Pulmonary artery endothelial cell (primary cell): ENCODE measurements at places on chromosomes 7 and 10. TPM values are rescaled to one million over a fixed set of nuclear protein-coding genes. Genes with fewer than 3 reads are reported as not detected.

Gene MYPN
- total RNA-seq, result under 0.01 and 0.14 TPM in 2 replicates

Gene SAMD9
- 13.3 and 14.0 TPM in 2 replicates for total RNA-seq

Gene GARIN1A
- total RNA-seq, result 0.13 and 0.18 TPM in 2 replicates

Gene INHBA
- total RNA-seq, result 2.4 and 13.1 TPM in 2 replicates

Gene CTTNBP2
- not detected in 2 replicates for total RNA-seq

Gene GTF2IRD2
- 1.5 and 2.0 TPM in 2 replicates for total RNA-seq

Gene PRSS37
- total RNA-seq, result not detected in 2 replicates

Gene MSMB
- not detected in 2 replicates for total RNA-seq

Gene TRIM73
- total RNA-seq, result 0.67 and 0.73 TPM in 2 replicates

Gene SEMA4G
- total RNA-seq, result 0.60 and 0.79 TPM in 2 replicates

Gene UNCX
- total RNA-seq, result not detected in 2 replicates

Gene OR2A1
- 0.07 TPM in 1 of 2 replicates, not detected in the other for total RNA-seq

Gene LFNG
- 5.8 and 8.6 TPM in 2 replicates for total RNA-seq

Gene ATXN7L1
- 2.8 and 5.2 TPM in 2 replicates for total RNA-seq

Gene OR2A7
- 0.07 and 0.11 TPM in 2 replicates for total RNA-seq

Gene CFAP69
- 1.8 and 3.6 TPM in 2 replicates for total RNA-seq

Gene CHST15
- 29.0 and 36.3 TPM in 2 replicates for total RNA-seq

Gene BTBD16
- total RNA-seq, result not detected in 2 replicates

Gene ATG9B
- under 0.01 TPM in 1 of 2 replicates, not detected in the other for total RNA-seq

Gene CNTNAP2
- not detected in 2 replicates for total RNA-seq

Gene STRIP2
- total RNA-seq, result 6.6 and 17.8 TPM in 2 replicates

Gene PUS7
- total RNA-seq, result 29.2 and 37.9 TPM in 2 replicates

Gene RPEL1
- total RNA-seq, result 0.07 and 0.13 TPM in 2 replicates

Gene ZNF736
- total RNA-seq, result 5.5 and 10.8 TPM in 2 replicates

Gene MIOS
- 27.4 and 30.7 TPM in 2 replicates for total RNA-seq

Gene CYTH3
- total RNA-seq, result 10.0 and 12.1 TPM in 2 replicates

Gene EFCAB10
- total RNA-seq, result not detected in 2 replicates

Gene STX1A
- 21.8 and 23.5 TPM in 2 replicates for total RNA-seq

Gene INTS1
- total RNA-seq, result 38.6 and 39.2 TPM in 2 replicates

Gene BLVRA
- 32.8 and 40.1 TPM in 2 replicates for total RNA-seq

Gene HSPA12A
- 0.13 and 0.42 TPM in 2 replicates for total RNA-seq

Gene ABLIM1
- 56.3 and 103 TPM in 2 replicates for total RNA-seq

Gene HOXA6
- 0.07 and 0.42 TPM in 2 replicates for total RNA-seq
